ENCODE measurements at places on chromosomes 1 and 21.

- DNase-seq: no peak
These were observed 17.4 kb downstream of the CNST start for GRCh38 chr1:246583448-246584185.

GRCh38 chr1:53787655-53788054 is 48.7 kb upstream of the GLIS1 start:
- no peak for DNase-seq

GRCh38 chr1:223531742-223532341 is 133.7 kb downstream of the CAPN8 start:
- peak; percentile 34 for DNase-seq

- no peak for DNase-seq
These were observed 84.7 kb downstream of the OBSCN start for GRCh38 chr1:228292609-228292911.

- no peak for DNase-seq
These were observed 7.6 kb upstream of the RXRG start for GRCh38 chr1:165452336-165453130.

- no peak for DNase-seq
These were observed 21.1 kb downstream of the TTC39A start for GRCh38 chr1:51309291-51309690.

DNA sequence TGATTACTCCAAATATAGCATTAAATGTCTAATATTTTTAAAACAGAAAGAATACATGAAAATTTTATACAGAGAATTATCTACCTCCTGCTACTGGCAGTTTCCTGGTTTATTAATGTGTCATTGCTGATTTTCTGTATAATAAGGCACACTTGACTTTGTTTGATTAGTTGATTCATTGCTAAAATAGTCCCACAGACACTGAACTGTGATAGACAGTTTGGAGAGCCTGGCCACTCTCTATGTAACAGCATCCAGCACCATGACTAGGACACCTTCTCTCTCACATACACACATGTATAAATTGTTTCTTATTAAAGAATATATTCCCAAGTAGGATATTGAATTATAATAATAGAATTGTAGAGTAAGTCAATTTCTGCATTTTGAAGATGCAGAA is 368.5 kb upstream of the SNX7 start:
- no peak for DNase-seq

DNA sequence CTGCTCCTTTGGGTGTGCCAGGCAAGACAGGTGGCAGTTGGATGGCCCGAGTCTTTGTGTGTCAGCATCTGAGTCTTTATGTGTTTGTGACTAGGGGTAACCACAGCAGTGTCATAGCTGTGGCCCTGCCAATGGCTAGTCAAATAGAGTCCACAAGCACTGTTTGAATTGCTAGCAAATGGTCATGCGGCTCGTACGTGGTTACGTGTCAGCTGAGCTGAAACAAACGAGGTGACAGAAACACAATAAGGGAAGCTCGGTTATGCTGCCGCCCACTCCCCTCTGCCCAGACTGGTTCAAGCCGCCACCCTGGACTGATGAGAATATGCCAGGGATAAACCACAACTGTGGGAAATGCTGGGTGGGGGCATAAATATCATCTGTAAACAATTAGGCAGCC is 174.3 kb upstream of the LMO4 start:
- no peak for DNase-seq

DNA sequence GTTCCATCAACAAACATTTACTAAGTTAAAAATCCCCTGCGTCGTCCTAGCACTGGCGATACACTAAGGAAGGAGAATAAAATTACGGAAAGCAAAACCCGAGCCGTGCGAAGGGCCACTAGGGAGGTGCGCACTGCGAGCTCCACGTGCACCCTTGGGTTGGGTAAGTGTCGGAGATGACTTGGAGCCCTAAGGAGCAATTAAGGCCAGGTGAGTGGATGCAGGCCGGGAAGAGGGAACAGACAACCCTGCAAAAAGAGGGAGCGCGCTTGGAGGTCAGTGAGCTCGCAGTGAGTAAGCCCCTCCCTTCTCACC is 704 bp downstream of the WDR4 start:
- DNase-seq: no peak

DNA sequence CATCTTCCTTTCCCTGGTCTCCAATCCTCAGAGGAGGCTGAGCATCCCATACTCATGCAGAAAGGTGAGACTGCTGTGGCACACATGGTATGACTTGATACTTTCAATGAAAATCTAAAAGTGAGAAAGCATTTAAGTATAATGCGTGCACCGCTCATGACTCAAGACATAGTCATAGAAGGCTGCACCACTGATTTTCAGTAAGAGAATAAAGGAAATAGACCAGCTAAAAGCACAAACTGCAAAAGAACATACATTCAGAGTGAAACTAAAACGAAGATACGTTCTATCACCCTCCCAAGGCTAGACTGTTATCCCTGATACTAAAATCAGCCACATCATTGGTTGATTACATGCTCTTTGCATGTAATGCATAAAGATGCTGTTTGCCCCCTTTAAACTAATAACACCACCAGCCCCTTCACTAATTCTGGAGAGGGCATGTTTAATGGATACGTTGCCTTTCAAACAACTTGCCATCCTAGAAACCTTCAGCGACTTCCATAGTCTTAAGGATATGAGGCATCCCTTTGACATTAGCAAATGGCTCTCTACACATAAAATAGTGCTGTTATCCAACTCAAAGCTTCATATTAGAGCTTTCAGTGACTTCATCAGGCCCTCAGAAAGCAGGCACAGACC is 2.1 kb downstream of the PLD5 start:
- no peak for DNase-seq

DNA sequence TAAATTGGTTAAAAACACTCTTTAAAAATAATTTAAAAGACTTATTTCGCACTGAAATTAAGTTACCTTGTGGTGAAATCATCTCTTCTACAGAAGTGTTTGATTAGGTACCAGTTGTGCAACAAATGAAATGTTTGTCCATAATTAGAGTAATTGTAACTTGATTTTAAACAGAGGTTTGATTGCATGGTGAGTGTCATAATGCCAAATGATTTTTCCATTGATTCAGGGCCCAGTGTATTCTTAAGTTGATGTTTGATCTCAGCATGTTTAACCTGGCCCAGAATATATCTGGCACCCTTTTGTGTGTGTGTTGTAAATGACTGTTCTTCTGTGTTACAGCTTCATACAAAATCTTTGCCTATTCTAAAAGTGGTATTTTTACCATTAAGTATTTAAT is 28.5 kb downstream of the LRRC8B start:
- no peak for DNase-seq

Measured in frontal cortex (tissue), 4 donors.